ENCODE measurements at places on chromosomes 12 and 14. TPM values are rescaled to one million over a fixed set of nuclear protein-coding genes. Genes with fewer than 3 reads are reported as not detected.

The AQP6 gene
- 18.5 TPM for total RNA-seq

The C14orf132 gene
- total RNA-seq = 54.0 TPM

The DLGAP5 gene
- total RNA-seq = 9.5 TPM

The OS9 gene
- total RNA-seq = 124 TPM

The TAS2R9 gene
- total RNA-seq = not detected

The DTX1 gene
- total RNA-seq = 20.1 TPM

The CCDC38 gene
- not detected for total RNA-seq

The DACT1 gene
- total RNA-seq = 38.0 TPM

The BMP4 gene
- 28.6 TPM for total RNA-seq

The GLIPR1 gene
- 12.8 TPM for total RNA-seq

Measured in metanephros (tissue), 2 donors.